ENCODE measurements at places on chromosomes 2 and 18. TPM values are rescaled to one million over a fixed set of nuclear protein-coding genes. Genes with fewer than 3 reads are reported as not detected.
A peak's percentile ranks its signal among the peaks of the same experiment; 100 is the strongest.

DNA sequence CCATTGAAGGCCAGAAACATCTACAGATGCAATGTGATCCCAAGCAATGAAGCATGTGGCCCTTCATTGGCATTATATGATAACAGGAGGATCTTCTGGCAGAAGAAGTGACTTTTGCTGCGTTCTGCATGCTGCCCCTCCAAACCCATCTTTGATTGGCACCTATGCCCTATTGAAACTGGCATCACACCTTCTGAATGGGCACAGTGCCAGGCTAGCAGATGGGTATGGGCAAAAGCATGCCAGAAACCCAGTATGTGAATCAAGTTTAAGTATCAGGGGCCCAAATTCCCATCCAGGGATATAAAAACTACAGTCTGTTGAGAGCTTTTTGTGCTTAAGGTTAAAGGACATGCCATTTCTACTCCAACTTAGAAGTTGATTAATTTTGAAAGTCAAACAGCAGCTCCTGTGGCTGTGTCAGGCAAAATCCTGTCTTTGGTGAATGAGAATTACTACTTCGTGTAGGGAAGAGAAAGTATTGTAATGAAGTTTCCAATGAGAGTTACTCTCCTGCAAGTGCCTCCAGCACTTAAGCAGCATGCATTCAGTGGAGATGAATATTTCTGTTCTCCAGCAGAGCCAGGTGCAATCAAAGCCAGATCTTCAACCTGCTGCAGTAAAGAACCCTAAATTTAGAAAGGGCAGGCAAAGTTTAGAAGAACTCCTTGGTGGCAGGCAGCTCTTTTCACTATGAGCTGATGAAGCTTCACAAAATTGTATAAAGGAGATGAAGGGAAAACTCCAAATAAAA lies 8.6 kb downstream of the VRK2 start:
- no peak for DNase-seq

DNA sequence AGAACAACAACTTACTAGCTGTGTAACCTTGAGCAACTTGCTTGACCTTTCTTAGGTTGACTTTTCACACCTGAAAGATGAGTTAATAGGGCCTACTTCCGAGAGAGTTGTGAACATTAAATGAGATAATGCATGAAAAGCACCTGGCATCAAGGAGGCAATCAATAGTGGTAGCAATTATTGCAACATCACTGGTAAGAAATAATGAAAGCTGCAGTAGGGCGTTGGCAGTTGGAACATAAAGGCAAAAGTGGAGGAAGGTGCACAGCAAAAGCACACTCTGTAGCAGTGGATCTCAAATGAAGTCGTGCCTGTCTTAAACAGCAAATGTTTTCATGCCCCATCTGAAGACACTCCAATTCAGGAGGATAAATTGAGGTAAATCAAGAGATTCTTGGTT lies 178.9 kb upstream of the VRK2 start:
- DNase-seq, result no peak

DNA sequence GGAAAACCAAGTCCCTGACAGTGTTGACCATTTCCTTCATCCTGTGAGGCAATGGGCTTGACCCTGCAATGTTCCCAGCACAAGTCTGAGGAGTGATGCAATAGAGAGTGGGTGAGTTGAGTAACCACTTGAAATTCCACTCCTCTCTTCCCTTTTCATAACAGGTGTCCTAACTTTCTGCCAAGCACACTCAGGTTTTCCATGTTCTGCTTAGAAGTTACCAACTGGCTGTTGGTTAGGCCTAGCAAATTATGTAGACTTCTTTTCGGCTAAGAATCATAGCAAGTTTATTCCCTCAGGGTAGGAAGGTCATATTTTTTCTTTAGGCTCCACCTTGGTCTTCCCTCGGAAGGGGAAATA lies 11.5 kb downstream of the GNLY start:
- no peak for DNase-seq

- DNase-seq, result no peak
Observed at GRCh38 chr2:85449214-85449588, 30.7 kb downstream of the SH2D6 start.

- no peak for DNase-seq
Observed at GRCh38 chr18:73835656-73836364, 311.8 kb downstream of the FBXO15 start.

GRCh38 chr2:150484006-150484405 lies 3.5 kb downstream of the RND3 start:
- DNase-seq, result no peak

DNA sequence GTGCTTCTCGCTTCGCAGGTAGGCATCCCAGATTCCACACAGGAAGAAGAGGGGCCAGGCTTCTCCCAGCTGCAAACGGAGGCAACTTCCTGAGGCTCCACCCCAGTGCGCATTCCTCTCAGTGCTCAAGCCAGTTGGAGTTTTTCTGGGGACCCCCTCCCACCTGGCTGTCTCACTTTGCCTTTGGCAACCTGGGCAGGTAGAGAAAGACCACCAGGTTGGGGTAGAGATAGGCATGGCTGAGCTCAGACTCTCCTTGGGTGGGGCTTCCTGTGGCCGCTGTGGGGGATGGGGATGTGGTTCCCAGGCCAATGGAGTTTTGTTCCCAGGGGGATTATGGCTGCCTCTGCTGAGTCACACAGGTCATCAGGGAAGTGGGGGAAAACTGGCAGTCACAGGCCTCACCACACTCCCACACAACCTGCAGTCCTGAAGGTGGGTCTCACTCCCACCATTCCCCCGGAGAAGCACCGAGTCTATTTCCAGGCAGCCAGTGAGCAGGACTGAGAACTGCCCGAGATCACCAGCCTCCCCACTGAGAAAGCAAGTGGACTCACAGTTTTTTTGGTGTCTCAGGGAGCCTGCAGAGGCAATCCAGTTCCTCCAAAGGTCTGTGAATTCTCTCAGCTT lies 38.1 kb downstream of the SLC39A10 start:
- DNase-seq, result peak; percentile 6

- no peak for DNase-seq
Observed at GRCh38 chr18:14975431-14975830, 227.5 kb downstream of the ANKRD30B start.

GRCh38 chr18:10890022-10890421 lies 259.3 kb downstream of the PIEZO2 start:
- DNase-seq, result no peak

GRCh38 chr2:198347349-198347748 lies 543.0 kb downstream of the PLCL1 start:
- no peak for DNase-seq

- DNase-seq, result no peak
Observed at GRCh38 chr2:157107877-157108276, 149.6 kb upstream of the GALNT5 start.

DNA sequence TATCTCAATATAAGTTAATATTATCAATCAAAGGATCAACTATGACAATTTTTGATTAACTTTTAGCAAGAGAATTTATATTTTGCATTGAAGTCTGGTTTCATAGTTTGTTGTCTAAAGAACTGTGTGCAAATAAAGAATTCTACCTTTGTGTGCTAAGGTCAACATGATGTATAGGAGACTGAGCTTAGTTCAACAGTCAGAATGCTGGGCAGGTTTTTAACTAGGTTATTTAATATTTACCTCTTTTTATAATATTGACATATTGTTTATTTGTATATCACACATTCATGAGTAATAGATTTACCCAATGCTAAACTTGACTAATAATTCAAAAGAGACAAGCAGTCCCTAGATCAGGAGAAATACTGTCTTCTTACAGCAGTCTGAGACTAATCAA lies 831.4 kb downstream of the DSC3 start:
- no peak for DNase-seq

DNA sequence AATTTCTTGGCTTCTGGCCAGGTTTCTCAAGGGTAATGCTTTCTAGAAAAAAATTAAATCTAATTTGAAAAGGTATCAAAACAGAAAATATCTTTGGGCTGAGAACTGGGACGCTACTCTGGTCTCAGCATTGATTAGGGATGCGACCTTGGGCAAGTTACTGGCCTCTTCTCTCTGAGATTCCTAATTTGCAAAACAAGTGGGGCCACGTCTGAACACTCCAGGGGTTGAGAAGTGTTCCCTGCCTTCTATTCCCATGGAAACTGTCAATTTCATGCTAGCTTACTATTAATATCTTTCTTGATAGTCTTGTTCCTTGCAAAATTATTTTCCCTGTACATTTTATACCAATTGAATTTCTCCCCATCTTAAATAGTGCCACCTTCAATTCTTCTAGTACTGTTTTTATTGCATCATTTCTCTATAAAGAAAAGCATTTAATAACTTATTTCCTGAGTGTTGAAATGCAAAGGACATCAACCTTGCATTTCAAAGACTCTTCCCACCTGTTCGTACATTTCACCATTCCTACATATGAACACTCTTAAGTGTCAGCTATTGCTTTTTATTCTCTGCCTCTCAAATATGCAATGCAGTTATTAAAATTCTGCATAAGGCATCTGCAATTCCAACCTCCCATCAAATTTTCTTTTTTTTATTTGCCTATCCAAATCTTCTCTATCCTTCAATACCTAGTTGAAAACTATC lies 118.3 kb upstream of the DSEL start:
- no peak for DNase-seq

DNA sequence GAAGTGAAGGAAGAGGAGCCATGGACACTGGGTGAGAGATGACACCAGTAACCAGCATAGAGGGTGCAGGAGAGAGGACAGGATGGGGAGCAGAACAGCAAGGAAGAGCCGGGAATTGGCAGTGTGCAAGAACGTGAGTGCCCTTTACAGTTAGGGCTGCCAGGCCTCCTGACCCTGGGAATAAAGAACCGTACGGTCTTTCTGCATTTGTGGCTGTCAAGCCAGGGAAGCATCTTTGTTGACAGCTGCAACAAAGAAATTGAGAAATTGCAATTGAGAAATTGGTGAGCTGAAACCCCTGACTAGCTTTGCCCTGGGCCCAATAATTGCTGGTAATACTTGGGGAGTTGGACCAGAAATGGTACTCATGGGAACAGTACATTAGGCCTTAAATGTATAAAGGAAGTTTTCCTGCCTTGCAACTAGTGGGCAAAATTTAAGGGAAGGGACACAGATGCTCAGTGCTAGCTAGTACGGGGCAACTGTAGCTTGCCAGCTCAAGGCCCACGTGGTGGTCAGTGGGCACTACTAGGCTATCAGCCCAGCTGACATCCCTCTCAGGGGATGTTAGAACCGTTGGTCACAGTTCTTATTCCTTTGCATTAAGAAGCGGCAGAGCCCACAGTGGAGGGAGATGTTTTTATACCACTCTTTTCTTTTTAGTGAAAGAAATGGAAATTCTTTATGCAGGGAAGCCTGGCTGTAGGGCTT lies 56.6 kb downstream of the KCTD18 start:
- DNase-seq, result no peak

MEP1B gene
- polyA plus RNA-seq, result not detected

PROKR1 gene
- 0.01 TPM for polyA plus RNA-seq

DYNAP gene
- polyA plus RNA-seq, result not detected
